ENCODE measurements at places on chromosomes 2 and 18. TPM values are rescaled to one million over a fixed set of nuclear protein-coding genes. Genes with fewer than 3 reads are reported as not detected.

Gene POTEI
- not detected for total RNA-seq

Gene IL1B
- total RNA-seq, result 0.25 TPM

Gene INPP5D
- total RNA-seq, result 70.7 TPM

Gene POTEF
- not detected for total RNA-seq

Gene WNT6
- total RNA-seq, result not detected
